ENCODE measurements at places on chromosomes 5 and 9.

GRCh38 chr5:132458651-132459030 is 31.9 kb downstream of the IRF1 start:
- no peak for DNase-seq

DNA sequence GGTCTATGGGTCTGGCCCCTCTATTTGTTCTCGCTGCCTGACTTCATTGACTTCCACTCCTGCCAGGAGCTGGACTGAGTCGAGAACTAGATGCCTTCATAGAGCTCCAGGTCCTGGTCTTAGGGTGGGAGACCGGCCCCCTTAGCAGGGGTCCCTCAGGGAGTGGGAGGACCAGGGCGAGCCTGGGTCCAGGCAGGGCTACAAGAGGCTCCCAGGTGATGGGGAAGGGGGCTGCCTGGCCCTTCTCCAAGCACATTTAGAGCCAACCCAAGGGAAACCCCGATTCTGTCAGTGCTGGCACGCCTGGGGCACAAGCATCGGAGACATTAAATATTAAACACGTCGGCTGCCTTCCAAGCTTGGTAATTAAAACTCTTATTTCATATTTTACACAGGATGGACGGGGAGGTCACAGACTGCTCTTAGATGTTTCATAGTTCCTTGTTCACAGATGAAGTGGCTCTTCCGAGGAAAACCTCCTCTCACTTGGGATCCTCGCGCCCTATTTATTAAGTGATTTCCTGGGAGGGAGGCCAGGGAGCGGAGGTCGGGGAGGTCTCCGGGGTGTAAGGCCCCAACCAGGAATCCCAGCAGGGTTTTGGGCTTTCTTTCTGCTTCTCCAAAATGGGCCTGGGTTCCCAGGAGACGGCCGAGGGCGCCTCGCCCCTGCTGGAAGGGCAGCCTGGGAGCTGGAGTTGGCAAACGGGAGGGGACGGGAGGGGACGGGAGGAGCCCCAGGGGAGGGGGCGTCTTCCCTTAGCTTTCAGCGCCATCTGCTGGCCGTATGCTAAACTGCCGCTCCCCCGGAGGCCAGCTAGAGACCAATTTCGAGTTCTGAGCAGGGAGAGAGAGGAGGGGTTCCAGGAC is 23.4 kb upstream of the ZBTB43 start:
- peak; percentile 71 for DNase-seq

GRCh38 chr5:68333649-68334552 is 118.3 kb downstream of the PIK3R1 start:
- DNase-seq, result no peak

GRCh38 chr5:181098762-181099601 is 32.0 kb downstream of the OR2V1 start:
- no peak for DNase-seq

DNA sequence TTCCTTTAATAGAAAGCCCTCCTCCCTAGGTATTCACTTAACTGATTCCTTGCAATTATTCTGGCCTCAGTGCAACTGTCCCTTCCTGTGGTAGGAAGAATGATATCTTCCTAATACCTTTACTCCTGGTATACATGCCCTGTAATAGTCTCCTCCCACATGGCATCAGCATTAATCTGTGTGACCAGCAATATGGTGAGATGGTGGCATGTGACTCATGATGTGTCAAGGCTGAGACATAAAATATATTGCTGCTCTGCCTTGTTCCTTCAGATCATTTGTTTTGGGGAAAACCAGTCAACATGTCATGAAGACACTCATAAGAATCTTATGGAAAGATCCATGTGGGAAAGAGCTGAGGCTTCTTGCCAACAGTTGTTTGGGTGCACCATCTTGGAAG is 149.1 kb upstream of the TRPM3 start:
- no peak for DNase-seq

DNA sequence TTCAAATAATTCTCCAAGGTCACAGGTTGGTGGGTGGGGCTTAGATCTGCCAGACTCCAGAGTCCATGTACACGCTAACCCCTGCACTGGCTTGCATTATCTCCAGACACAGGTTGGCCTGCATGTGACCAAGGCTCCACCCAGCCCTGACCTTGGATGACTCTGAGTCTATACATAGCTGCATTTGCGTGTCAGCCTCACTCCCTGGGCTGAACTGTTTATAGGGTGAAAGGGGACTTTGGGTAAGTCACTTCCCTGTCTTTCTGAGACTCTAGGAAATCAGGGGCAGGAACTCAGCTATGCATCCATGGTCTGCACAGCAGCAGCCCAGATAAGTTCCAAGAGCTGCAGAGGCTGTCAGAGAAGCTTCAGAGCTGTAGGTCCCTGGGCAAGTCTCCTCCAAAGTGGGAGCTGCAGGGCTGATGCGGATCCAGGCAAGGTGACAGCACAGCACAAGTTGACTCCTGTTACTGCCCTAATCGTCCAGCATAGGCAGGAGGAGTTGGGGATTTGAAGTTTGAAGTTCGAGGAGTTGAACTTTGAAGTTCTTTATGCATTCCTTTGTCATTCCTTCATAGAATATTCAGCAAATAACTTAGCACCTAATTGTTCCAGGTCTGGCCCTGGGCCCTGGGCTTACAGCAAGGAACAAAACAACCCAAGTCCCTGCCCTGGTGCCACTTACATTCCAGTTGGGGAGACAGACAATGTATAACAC is 53.4 kb downstream of the SLC22A5 start:
- DNase-seq, result peak; percentile 46

- DNase-seq, result no peak
These were observed 169.0 kb downstream of the PTPRD start for GRCh38 chr9:10443868-10444204.

DNA sequence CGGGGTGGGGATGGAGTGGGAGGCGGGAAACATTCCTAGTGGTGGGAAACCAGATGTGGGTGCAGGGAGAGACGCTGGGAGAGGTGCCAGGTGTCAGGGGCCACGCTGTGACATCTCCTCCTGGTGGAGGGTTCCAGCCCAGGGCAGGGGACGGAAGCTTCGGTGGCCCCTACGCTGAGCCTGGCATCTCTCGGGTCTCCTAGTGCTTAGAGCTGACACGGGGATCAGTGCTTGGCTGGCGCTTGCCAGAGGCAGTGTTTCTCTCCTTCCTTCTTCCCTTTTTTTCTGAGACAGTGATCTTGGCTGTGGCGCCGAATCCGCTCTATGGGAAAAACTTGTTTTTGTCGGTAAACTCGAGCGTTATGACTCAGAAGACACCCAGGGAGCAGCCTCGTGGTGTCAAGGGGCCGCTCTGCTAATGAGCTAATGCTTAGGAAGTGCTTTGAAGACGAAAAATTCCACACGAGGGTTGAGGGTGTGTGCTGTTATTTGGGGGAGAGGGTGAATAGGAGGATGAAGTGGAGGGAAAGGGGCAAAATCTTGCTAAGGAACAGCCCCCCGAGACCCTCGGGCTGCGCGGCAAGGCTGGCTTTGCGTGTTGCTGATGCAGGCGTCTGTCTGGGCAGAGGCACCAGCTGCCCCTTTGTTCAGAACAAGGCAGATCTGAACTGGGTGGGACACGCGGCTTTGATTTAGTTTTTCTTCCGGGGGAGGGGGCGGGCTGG is 20.4 kb upstream of the IER5L start:
- DNase-seq, result no peak

GRCh38 chr5:79069488-79070349 is at the start of the genes BHMT2 and DMGDH:
Gene BHMT2 (plus strand): TSS chr5:79069767. CDS start chr5:79069783, 16 bp downstream.
Gene DMGDH (minus strand): TSS chr5:79069674. CDS start chr5:79069620, 54 bp downstream.
- DNase-seq, result no peak

GRCh38 chr9:23123048-23123632 is 676.5 kb downstream of the DMRTA1 start:
- peak; percentile 1 for DNase-seq

Measured in naive B cell (primary cell).